NCI-H1436 (cell line): ENCODE measurements at places on chromosomes 1 and 21.

DNA sequence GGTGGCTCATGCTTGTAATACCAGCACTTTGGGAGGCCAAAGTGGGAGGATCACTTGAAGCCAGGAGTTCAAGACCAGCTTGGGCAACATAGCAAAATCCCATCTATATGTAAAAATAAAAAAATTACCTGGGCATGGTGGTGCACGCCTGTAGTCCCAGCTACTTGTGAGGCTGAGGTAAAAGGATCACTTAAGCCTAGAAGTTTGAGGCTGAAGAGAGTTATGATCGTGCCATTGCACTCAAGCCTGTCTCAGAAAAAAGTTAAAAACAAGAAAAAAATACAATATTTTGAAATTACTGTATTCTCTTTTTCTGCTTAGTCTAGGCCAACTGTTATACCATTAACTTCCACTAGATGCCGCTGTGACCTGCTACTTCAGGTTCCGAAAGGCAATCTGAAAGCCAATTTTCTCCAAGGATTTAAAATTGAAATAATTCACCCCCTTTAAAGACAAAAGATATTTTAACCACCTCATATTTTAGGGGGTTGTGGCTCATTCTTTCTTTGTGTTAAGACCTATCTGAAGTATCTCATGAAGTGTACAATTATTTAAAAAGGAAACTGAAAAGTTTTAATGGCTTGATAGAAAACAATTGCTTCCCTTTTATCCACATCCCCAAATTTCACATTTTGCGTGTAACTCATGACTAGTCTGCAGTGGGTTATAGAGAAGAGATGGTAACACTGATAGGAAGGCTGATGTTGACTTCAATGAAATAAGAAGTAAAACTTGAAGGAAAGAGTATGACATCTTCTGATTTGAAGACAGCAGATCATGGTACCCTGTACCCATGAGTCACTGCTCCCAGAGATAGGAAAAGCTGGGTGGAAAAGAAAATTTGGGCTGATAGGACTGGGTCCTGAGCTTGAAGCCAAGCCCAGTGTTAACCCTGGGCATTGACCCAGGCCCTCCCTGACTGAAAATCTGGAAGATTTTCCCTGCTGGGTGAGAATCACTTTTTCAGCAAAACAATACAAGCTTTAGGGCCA lies 24.4 kb upstream of the CLDN14 start:
- DNase-seq: peak; percentile 13

DNA sequence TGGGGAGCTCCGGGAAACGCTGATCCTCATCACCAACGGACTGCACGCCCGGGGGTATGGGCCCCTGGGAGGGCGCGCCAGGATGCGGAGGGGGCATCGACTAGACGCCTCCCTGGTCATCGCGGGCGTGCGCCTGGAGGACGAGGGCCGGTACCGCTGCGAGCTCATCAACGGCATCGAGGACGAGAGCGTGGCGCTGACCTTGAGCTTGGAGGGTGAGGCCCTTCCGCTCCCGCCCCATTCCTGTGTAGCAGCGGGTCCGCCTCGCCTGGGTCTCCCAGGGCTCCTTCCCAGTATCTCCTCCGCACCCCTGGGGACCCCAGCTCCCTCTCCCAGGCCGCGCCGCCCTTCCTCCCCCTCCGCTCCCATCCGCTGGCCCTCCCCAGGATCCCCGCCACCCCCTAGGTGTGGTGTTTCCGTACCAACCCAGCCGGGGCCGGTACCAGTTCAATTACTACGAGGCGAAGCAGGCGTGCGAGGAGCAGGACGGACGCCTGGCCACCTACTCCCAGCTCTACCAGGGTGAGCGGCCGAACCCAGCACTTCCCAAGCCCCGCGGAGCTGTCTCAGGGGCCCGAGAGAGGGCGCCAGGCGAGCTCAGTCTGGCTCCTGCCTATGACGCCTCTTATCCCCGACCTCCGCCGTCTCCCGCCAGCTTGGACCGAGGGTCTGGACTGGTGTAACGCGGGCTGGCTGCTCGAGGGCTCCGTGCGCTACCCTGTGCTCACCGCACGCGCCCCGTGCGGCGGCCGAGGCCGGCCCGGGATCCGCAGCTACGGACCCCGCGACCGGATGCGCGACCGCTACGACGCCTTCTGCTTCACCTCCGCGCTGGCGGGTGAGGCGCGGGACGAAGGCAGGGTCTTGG lies 5.0 kb downstream of the HAPLN2 start:
- DNase-seq: peak; percentile 13

- no peak for DNase-seq
These were observed 585 bp upstream of the GLRX2 start for GRCh38 chr1:193105821-193106177.

GRCh38 chr21:41397471-41397891 lies 28.6 kb upstream of the MX1 start:
- no peak for DNase-seq

DNA sequence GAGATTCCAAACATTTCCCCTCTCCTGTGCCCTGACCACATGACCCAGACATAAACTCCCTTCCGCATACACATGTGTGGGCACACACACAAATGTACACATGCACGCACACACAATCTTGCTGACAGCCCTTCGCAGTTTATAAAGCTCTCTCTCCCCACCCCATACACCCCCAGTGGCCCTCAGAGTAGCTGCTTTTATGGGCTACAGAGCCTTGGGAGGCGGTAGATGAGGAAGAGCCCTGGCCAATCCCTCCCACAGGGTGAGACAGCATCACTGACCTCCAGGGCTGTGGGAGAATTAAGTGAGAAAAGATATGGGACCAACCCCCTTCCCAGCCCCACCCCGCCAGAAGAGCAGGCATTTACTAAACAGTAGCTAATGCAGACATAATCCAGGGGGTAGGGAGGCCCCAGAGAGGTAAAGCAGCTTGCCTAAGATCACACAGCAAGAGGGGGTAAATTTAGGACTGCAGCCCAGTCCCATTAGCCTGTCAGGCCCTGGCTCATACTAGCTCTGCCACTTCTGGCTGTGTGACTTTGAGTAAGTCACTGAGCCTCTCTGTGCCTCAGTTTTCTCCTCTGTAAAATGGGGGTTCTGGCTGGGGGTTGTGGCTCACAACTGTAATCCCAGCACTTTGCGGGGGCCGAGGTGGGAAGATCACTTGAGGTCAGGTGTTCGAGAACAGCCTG lies 5.1 kb downstream of the SDC3 start:
- DNase-seq: no peak

DNA sequence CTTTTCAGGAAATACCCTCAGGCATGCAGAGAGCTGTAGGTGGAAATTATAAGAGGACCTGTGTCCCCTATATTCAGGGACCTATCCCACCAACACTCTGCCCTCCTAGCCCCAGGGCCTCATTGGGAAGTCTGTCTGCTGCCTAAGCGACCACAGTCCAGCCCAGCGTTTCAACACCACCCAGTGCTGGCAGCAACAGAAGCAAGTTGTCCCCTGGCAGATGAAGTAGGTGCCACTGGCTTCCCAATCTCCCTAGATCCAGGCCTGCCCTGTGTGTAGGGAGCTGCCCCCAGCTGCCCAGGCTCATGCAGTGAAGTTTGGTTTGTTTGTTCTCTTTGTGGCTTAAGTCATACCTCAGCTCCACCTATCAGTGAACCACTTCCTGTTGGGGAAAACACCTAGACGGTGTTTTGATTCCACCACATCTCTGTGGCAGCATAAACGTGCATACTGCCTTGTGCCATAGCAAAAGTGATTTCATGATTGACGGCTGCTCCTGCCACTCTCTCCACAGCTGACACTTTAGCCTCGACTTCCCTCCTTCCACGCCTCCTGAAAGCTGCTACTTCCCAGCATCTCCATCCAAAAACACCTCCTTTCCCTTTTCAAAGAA lies 8.1 kb upstream of the LEFTY1 start:
- no peak for DNase-seq

DNA sequence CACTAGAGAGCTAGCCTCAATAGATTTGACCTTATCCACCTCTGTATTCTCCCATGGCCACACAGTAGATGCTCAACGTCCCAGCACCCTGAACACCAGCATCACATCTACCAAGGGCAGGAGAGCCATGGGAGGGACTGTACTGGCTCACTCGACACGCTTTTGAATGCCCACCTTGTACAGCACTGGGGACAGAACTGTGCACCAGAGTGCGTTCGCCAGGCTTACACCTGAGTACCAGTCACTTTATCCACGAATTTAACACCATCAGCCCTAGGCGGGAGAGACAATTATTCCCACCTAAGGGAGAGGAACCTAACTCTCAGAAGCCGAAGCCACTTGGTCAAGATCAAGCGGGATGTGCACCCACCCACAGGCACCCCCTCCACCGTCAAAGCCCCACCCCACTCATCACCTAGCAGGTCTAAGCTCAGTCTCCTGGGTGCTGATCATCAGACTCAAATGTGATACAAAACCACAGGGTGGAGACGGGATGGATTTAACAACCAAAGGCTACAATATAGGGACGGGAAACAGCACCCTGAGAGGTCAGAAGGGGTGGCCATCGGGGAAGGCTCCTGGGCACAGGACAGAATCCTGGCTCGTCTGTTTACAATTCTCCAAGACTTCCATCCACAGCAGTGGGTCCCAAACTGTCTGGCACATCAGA lies 110.5 kb downstream of the GLIS1 start:
- DNase-seq: no peak

GRCh38 chr1:162171111-162171510 lies 101.6 kb downstream of the NOS1AP start:
- no peak for DNase-seq

GRCh38 chr1:36585569-36586548 lies 103.1 kb upstream of the CSF3R start:
- peak; percentile 83 for DNase-seq

DNA sequence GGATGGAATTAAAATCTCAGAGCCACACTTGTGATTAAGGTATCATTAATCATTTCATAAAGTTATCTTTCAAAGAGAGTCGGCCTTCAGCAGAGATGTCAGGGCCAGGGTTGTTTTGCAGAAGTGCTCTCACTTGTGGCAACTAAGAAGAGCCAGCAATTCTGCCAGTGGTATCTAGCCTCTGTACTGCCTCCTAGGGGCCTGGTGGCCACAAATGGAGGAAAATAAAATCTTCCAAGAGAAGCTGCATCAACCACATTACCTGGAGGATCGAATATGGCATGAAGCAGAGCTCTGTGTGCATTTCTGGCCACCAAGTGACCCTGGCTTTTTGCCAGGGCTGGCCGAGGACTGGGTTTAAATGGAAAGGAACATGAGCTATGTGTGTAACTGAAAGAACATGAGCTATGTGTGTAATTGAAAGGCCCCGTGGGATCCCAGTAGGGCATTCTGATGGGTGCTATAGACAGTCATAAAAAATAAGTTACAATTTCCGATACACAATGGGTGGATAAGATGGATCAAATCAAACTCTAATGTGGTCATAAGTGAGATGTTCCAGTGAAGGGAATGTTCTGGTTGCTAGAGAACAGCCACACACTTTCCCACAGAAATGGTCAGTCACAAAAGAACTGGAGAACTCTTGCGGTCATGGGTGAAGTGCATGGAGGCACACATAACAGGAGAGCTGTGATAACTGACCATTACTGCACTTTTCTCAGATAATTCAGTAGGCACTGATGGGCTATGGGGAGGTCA lies 335.8 kb downstream of the CAMTA1 start:
- DNase-seq: no peak

DNA sequence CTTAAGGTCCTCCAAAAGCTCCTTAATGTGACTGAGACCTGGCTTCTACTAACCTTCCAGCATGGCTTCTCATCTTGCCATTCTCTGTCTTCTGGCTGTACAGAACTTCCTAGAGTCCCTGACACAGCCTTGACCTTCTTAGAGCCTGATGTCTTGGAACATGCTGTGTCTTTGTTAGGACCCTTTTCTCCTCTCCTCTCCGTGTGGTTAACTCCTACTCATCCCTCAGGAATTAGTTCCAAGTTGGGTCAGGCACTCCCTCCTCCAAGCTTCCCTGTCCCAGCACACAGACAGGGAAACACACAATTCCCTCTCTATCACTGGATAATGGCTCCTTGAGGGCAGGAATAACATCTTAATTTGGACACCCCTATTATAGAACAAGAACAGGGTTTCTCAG lies 275.4 kb upstream of the USP24 start:
- no peak for DNase-seq

DNA sequence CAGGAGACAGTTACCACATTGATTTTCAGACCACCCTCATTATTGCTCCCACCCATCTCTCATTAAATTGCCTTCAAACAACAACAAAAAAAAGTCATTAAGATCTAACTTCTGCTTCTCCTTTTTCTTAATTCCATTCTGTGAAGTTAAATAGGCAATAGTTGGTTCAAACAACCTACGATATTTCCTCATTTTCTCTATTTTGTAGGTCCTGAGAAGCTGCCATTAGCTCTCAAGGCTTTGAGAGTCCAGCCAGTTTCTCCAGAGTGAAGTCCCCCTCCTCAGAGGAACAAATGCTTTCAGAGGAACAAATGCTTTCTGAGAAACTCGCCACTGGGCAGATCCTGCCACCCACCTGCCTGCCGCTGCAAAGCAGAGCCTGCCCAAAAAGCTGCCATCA lies 125.6 kb downstream of the ETS2 start:
- no peak for DNase-seq

GRCh38 chr1:1573843-1574720 lies 581 bp downstream of the SSU72 start:
- peak; percentile 71 for DNase-seq
